Germinal center (tissue), 1 donor: ENCODE measurements at places on chromosomes 11 and 22.

- no peak for DNase-seq
Observed at GRCh38 chr22:38173641-38173906, 8.1 kb downstream of the PLA2G6 start.

GRCh38 chr11:90257158-90257525 is 34.3 kb upstream of the CHORDC1 start:
- no peak for DNase-seq

GRCh38 chr11:92436034-92436920 is 211.7 kb downstream of the FAT3 start:
- DNase-seq = no peak

GRCh38 chr11:117180661-117181585 is 2.4 kb downstream of the SIDT2 start:
- DNase-seq = peak; percentile 78

- DNase-seq = peak; percentile 22
Observed at GRCh38 chr22:17369439-17370025, at the start of gene CECR2. Gene CECR2, plus strand, starts transcription at chr22:17369460. Its CDS starts 324 bp downstream, at chr22:17369784.

DNA sequence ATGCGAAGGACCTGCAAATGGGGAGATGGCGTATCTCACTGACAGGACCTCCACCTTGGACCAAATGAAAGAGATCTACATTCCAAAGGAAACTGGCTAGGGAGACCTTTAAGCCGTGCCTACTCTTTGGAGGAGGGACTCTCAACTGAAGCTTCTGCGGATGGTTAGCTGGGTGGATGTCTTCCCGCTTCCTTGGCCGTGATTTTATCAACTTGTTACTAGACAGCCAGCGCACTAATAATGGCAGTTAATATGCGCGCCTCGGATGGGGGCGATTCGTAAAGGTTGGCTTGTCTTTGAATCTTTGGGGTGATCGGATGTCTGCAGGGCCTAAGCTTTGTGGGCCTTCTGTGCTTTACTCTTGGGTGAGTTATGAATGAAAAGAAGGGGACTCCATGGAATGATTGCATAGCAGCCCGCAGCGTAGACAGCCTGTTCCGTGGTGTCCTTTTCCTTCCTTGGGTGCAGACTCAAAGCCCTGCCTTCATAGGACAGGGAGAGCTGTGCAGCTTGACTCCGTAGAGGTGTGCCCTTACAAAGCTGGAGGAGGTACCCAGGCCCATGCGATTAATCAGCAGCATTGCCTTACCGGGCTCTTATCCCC is 1.5 kb downstream of the ZNRF3 start:
- no peak for DNase-seq

- DNase-seq = no peak
Observed at GRCh38 chr22:20725987-20726558, 47.8 kb upstream of the SERPIND1 start.

GRCh38 chr11:67670316-67671210 is 3.9 kb downstream of the ALDH3B2 start:
- DNase-seq = no peak

DNA sequence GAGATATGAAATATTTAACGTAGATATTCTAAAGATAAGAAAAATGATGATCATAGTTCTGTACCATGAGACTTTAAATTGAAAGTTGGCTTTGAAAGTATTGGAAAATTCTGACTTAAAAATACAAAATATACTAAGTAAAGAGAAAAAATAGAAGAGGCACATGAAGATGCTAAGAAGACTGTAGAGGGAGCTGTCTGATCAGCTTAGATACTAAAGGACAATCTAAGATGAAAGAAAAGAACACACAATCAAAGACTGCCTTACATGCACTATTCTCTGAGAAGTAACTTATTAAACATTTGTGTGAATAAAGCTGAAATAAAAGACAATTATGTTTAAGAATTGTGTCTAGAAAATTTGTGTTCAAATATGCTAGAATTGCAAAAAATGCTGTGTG is 55.1 kb downstream of the RBMXL2 start:
- no peak for DNase-seq

GRCh38 chr11:91156041-91156440 is 933.2 kb upstream of the CHORDC1 start:
- DNase-seq = no peak

DNA sequence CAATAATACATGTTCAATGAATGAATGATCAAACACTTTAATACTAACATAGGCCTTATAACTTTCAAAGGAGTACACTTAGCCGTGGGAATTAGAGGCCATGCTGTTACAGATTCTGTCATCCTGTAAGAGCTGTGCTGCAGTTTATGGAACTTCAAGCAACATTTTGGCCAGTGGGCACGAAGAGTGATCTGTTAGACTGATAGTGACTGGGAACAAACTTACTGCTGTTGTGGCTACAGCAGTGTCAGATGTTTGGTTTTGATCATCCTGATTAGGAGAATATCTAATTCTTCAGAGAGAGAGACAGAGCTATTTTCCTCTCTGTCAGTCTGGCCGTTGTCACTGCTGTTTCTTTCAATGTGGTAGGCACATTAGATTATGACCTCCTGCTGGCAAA is 348.9 kb downstream of the NELL1 start:
- DNase-seq = no peak

DNA sequence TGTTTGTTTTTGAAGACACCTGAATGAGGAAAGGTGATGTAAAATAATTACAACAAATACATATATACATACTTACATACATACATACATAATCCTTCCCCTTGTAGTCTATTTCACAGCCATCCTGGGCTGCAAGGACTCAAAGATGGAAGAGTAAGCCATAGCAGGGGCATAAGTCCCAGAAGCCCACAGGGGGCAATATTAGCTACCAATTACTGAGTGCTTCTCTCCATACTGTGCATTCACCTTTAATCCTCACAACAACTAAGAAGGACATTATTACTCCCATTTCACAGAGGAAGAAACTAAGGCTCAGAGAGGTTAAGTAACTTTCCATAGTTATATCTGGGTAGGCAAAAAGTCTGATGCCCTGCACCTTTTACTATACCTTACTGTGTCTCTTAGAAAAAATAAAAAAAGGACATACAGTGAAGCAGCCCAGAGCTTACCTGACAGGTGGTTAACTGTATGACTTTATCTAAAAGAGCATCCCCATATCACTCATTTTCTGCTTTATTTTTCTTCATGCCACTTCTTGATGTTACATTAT is 2.7 kb downstream of the SERGEF start:
- no peak for DNase-seq

- DNase-seq = no peak
Observed at GRCh38 chr11:121755906-121756305, 303.1 kb upstream of the SORL1-AS1 start.

GRCh38 chr22:32175683-32176644 is 16.9 kb upstream of the C22orf42 start:
- DNase-seq = no peak

DNA sequence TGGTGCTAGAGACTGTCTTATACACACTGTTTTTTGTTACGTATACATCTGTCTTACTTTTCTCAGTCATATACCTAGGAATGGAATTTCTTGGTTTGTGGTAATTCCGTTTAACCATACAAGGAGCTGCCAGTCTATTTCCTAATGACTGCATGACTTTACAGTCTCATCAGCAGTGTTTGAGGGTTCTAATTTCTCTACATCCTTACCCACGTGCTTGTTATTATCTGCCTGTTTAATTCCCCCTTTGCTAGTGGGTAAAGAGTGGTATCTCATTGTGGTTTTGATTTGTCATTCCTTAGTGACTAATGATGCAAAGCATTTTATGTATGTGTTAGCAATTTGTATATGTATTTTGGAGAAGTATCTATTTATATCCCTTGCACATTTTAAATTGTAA is 1008.0 kb downstream of the FAM181B start:
- DNase-seq = no peak

GRCh38 chr11:26335903-26336302 is 4.0 kb downstream of the ANO3 start:
- DNase-seq = no peak

GRCh38 chr22:17779286-17780115 is 5.2 kb upstream of the BID start:
- DNase-seq = no peak

- DNase-seq = no peak
Observed at GRCh38 chr11:68196219-68196618, 16.9 kb downstream of the KMT5B start.

- DNase-seq = no peak
Observed at GRCh38 chr11:78825591-78826020, 250.9 kb upstream of the NARS2 start.

- DNase-seq = no peak
Observed at GRCh38 chr22:47066616-47066905, 304.1 kb downstream of the TBC1D22A start.

- no peak for DNase-seq
Observed at GRCh38 chr11:93939084-93939760, 81.9 kb upstream of the HEPHL1 start.

DNA sequence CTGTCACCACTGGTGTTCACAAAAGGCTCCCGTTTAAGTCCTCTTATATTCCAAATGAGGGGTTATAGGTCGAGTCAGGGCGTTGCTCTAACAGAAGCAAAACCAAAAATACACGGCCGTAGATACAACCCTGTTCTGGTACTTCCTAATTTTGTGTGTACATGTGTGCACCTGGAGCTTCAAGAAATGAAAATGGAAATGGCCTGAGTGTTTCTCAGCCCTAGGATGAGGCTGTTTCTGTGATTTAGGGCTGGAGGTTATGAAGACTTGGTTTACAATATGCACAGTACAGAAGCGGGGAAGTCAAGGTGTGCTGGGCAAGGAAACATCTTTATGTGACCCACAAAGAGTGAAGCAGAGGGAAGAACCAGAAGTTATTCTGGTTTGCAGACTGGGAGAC is 110.4 kb upstream of the OR4B1 start:
- peak; percentile 47 for DNase-seq

DNA sequence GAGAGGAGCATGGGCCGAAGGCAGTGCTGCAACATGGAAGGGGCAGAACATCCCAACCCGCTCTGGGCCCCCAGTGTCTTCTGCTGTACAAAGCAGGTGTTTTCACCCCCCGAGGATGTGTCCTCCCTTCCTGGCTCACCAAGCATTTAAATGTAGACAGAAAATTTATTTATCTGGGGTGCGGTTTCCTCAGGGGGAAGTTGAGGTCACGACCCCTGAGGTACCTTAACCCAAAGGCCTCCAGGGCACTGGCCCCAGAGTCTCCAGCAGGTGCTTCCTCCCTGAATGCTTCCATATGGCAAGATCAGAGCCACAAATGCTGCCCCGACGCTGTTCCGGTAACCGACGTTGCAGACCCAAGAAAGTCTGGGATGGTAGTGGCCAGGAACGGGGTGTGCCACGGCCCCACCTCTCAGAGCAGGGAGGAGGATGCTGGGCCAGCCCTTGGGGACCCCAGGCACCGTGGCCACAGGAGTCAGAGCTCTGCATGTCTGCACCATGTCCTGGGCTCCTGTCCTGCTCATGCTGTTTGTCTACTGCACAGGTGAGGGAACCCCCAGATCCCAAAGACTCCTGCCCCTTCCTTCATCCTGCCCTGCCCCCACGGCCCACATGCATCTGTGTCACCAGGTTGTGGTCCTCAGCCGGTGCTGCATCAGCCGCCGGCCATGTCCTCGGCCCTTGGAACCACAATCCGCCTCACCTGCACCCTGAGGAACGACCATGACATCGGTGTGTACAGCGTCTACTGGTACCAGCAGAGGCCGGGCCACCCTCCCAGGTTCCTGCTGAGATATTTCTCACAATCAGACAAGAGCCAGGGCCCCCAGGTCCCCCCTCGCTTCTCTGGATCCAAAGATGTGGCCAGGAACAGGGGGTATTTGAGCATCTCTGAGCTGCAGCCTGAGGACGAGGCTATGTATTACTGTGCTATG is at the start of gene VPREB1:
Gene VPREB1 (plus strand): TSS at position 471 of the 935 bp plus-strand sequence. CDS start 28 bp downstream, at position 499.
- no peak for DNase-seq

- DNase-seq = no peak
Observed at GRCh38 chr11:17392872-17393271, 4.4 kb upstream of the KCNJ11 start.

GRCh38 chr11:71172680-71173079 is 79.7 kb downstream of the SHANK2 start:
- no peak for DNase-seq

GRCh38 chr11:132895340-132895739 is 637.0 kb downstream of the OPCML start:
- no peak for DNase-seq

DNA sequence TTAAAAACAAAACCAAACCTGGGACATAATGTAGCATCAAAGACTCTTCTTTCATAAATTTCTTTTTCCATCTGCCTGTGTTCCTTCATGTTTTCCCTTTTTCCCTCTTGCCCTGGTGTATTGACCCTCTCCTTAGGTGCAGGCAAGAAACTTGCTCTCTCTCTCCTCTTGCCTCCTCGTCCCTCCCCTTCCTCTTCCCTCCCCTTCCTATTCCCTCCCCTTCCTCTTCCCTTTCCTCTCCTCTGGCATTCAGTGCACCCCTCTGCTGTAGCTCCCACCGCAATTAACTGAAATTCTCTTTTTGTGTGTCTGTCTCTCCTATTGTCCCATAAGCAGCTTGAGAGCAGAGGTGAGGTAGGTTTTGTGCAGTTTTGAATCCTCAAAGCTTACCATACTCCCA is 49.9 kb downstream of the CSF2RB start:
- no peak for DNase-seq

GRCh38 chr11:126082251-126083109 is 19.8 kb upstream of the CDON start:
- DNase-seq = no peak

DNA sequence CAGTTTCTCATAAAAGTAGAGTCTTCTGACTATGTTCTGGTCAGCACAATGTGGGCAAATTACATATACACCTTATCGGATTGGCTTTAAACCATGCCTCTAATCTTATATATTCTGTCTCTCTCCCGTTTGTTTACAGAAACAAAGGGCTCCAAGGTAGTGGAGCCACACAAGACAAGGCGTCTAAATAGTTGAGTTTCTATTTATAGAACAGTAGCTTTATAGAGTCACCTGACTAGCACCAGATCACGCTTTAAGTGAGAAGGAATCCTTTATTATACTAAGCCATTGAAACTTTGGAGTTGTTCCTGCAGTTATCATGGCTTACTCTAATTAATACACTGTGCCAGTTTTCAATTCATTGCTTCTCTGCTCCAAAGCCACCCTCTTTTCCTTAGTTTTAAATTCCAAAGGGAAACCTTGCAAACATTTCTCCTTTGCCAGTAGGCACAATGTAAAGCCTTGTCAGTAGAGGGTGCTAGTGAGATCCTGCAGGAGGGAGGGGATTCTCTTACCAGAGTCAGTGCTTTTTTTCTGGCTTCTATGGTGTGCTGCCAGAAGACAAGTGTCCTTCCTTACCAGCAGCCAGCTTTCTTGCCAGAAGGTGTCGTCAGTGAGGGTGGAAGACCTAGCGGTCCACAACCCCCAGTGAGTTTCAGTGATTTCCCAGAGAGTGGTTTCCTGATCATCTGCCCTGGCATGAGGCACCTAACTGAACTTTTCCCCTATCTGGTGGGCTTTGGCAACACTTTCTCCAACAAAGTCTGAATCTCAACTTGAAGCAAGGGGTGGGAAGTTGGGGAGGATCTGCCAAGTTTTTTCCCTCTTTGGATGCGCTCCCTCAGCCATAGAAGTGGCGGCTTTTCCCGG is 71.7 kb downstream of the RAB38 start:
- peak; percentile 14 for DNase-seq

GRCh38 chr11:130846606-130847005 is 69.7 kb downstream of the SNX19 start:
- DNase-seq = no peak

DNA sequence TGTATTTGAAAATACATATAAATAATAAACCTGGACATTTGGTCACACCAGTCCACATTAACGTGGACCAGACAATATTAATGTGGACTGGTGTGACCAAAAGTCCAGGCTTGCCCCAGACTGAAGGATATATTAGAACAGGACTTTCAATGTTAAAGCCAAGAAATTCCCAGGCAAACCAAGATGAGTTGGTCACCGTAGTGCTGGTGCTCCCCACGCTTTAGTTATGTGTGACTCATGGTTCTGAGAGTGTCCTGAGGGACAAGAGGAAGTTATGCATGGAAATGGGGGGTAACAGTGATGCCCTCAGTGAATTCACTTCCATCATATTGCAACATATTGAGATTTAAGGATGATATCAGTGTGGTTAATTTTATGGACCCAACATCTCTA is 31.4 kb downstream of the POU2AF1 start:
- DNase-seq = no peak
